ENCODE measurements at places on chromosomes 2 and 18. TPM values are rescaled to one million over a fixed set of nuclear protein-coding genes. Genes with fewer than 3 reads are reported as not detected.

GRCh38 chr18:32919799-32920198, 147.0 kb upstream of the KLHL14 start:
- no peak for DNase-seq

GRCh38 chr2:101847661-101848339, 144.0 kb upstream of the IL1R2 start:
- DNase-seq: no peak

DNA sequence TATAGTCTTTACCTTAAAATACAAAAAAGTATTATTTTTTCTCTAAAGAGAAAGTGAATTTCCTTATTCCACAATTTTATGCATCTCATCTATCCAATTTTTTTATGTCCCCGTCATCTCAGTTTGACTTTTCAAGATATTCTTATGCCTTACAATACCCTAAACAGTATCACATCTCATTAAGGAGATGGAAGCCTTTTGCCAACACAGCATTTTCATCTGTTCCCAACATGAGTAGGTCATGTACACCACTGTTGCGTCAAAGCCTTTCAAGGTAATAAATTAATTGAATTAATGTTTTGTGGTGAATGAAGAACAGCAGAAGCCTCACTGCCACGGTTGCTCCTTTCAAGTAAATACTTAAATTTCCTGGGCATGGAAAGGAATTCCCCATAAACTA, 299.4 kb downstream of the EPHA4 start:
- DNase-seq: no peak

GRCh38 chr2:32242331-32242730, 22.4 kb downstream of the NLRC4 start:
- DNase-seq: no peak

DNA sequence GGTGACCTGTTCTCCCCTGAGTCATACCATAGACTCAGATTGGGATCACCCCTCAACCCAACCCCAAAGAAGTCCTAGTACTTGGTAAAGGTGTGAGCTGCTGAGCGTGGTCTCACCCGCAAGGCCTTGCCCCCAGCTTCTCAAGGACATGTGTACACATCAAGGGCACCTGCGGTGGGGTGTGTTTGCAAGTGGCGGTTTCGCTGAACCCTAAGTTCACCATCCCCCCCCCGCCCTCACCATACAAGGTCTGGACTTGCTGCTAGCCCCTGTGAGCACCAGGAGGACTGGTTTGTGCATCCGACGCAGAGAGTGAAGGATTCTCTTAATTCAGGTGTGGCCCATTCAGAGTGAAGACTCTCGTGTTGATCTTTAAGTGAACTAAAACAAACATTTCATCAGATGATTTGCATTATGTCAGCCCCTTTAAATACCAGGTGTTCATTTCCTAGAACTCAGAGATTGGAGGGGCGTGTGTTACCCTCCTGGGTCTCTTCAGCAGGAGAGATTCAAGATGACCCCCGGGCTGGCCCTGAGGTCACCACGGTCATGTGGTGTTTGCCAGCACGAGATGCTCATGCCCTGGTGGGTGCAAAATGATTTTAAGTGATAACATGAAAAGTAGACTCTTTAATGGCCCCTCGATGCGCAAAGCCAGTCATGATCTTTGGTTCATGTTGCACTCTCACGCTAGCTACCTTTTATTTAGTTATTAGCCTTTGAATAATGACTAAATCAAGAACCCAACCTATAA, 27.8 kb downstream of the MTERF4 start:
- no peak for DNase-seq

DNA sequence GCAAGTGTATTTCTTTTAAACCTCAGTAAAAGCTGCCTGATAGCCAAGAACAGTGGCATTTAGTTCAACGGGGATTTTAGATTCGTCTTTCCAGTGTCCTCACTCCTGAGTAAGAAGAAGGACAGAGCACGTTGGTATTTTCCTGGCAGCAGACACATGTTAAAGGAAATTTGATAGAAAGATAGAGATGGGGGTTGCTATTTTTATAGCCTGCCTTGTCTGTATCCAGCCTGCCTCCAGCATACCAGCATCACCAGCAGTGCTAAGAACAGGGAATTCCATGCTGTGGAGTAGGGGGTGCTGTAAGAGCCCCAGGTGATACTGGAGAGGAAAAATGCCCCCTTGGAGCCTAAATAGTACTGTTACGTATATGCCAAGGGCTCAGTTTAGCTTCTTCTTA, 1.1 kb upstream of the SMYD1 start:
- DNase-seq: no peak

DNA sequence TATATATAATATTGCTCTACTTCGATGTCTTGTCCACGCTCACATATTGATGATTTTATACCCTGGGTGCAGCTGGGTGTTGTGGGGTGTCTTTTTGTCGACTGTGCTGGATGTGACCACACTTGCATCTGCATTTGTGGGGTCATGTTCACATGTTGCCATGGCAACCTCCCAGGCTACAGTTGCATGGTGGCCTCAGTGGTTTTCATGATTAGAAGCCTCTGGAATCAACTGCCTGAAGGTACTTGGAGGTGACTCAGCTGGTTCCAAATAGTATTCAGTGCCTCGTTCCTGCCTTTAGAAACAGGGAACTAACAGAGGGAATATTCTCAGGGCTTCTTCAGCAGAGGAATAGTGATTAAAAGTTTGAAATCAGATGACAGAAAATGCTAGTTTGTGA, 166.3 kb upstream of the NYAP2 start:
- no peak for DNase-seq

DNA sequence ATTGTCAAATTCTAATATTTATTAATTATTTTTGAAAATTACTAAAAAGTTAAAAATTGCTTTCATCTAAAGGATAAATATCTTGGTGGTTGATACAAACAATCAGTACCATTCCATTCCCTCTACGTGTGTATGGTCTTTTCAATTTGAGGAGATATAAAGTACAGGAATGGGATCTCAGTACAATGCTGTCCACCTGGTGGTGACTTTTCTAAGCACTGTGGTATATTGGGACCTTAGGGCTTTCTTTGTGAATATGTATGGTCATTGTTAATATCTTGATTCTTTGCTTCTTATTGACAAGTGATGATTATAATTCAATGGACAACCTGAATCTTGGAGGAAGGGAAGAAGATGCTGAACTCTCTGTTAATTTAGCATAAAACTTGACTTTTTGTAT, 83.1 kb downstream of the NBEAL1 start:
- DNase-seq: no peak

GRCh38 chr2:112809112-112809511, 24.8 kb upstream of the IL1A start:
- no peak for DNase-seq

GRCh38 chr2:180949896-180950295, 30.5 kb upstream of the UBE2E3 start:
- DNase-seq: no peak

DNA sequence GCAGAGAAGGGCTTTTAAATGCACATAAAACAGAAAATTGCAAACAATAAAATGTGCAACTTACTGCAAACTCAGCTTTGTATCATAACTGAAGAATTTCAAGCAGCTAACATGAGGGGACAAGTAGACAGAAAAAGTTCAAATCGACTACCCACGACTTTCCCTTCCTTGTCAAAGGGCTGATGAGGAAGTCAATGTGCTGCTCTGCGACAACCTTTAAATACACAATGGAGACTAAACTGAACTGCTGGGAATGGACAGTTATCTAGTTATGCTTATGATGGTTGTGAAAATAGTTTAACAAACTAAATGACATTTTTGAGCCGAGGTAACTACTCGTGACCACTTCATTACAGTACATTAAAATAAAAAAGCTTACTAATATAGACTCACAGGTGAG, 84.1 kb downstream of the INO80D start:
- no peak for DNase-seq

- no peak for DNase-seq
Measured at GRCh38 chr2:43356774-43357173, 130.4 kb upstream of the ZFP36L2 start.

DNA sequence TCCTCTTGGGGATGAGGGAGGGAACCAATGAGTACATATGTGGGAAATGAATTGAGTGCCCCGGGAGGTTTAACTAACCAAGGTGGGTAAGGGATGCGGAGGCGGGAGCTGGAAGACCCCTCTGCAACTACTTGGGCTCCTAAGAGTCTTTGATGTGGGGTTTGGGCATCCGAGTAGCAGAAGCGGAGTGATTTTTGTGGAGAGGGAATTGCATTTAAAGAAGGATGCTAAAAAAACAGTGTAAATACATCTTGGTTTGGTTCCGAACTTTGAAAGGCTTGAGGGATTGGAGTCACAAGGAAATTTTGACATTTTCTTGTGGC, 215.7 kb downstream of the MCFD2 start:
- DNase-seq: no peak

GRCh38 chr2:43223521-43224001, 2.8 kb downstream of the ZFP36L2 start:
- DNase-seq: no peak

DNA sequence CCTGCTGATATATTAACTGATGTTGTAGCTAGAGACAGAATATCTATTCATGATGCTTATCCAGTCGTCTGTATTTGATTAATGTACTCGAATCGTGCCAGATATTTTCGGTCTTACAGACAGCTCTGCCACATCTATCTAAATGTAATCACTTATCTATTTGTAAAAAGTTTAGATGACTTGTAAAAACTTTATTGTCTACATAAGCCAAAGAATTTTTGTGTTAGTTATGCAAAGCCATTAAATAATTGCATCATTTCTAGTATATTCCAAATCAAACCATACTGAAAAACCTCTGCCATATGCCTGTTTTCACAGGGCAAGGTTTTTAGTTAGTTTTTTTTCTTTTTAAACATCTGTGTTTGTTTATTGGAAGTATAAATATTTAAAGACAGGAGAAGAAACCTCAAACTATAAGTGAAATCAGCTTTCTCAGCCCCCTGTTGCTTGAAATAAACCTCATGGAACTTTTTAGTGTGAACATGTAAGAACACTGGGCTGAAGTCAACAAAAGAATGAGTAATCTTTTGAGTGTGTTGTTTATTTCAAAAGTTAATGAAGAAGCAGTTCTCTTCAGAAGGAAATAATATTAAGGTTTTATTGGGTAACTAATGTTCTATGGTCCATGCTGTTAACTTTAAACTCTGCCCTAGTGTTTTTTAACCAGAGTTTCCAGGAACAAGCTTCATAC, 657.6 kb upstream of the SYT4 start:
- DNase-seq: no peak

- no peak for DNase-seq
Measured at GRCh38 chr2:172120118-172120517, 17.4 kb upstream of the DLX2 start.

- no peak for DNase-seq
Measured at GRCh38 chr2:24842081-24843050, 49.1 kb downstream of the CENPO start.

- DNase-seq: no peak
Measured at GRCh38 chr2:5330961-5331360, 361.2 kb upstream of the SOX11 start.

DNA sequence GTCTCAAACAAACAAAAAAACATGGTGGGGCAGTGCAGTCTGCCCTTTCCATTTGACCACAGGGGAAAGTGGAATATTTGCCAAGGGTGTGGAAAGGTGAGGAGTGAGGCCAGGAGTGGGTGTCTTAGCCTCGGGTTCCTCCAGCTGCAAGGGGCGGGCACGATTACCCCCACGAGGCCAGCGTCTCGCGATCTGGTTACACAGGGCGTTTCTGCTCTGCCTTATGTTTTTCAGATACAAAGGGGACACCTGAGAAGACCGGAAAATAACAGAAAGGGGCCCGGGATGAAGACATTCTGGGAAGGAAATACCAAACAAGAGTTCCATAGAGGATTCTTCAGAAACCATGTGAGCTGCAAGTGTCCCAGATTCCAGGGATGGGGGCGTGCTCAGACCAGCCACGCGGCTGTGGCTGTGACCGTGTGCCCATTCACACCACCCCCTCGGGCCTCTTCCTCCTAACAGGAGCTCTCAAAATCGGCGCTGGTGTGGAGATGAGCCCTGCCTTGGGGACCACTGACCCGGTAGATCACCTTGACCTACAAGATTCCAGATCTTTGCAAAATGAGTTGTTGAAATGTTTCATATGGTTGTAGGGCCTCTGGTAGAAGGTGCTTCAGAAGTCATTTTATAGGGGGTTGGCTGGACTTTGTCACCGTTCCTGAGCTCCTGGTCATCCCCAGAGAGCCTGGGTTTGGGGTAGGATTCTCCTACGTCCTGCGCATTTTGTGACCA, 34.2 kb downstream of the FAM178B start:
- DNase-seq: no peak

GRCh38 chr18:74472312-74472711, 15.2 kb upstream of the DIPK1C start:
- no peak for DNase-seq

DNA sequence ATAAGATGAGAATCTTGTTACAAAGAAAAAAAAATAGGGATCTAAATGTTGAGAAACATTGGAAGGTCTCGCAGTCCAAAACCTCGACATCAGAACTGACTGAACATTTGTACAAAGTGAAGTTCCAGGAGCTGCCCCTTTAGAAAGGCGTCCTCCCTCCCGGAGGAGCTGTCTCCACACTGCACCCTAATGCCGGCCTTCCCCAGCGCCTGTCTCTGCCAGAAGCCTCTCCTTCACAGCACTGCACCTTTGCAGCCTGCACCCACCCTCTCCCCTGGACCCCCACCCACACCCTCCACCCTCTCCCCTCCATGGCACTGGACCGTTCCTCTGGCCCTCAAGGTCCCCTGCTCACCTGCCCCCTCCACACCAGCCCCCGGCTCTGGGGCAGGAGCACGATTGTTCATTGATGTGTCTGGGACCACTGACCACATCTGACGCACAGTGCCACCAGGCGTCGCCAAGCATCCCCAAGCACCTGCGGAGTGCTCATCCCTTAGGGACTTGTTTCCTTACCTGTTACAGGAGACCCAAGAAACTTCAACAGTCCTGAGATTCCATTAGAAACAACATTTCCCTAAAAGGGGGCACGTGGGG, 90.3 kb upstream of the SNTG2 start:
- DNase-seq: no peak

Gene SCYGR8
- not detected for total RNA-seq

Gene SLC14A1
- total RNA-seq: 0.96 TPM

Gene MC4R
- total RNA-seq: not detected

Gene OSBPL6
- total RNA-seq: 1.8 TPM

Gene TCF23
- total RNA-seq: 0.10 TPM

Gene ELOA2
- not detected for total RNA-seq

Gene SERPINB7
- total RNA-seq: not detected

Gene TRIB2
- 13.8 TPM for total RNA-seq

Gene EDAR
- 1.8 TPM for total RNA-seq

Gene TDRD15
- 0.93 TPM for total RNA-seq

Gene DHX57
- 4.2 TPM for total RNA-seq

Gene CRYGD
- total RNA-seq: not detected
